ENCODE measurements at places on chromosomes 11 and 22.
A peak's percentile ranks its signal among the peaks of the same experiment; 100 is the strongest.

DNA sequence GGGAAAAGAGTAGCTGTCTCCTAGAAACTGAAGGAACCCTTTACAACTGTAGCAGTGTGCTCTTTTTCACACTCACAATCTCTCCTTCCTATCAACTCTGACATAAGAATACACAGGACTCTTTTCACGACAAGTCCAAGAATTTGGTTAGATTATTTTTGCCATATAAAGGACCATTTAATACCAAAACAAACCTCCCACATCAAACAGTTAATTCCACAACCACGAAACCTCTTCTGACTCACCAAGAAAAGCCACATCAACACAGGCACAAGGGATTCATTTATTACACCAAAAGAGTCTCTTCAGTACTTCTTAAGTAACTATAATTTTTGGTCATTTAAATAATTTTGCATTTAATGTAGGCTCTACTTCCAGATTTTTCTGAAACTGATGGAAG lies 222.6 kb upstream of the PITPNB start:
- no peak for DNase-seq

GRCh38 chr22:46483353-46483752 lies 54.1 kb downstream of the CELSR1 start:
- no peak for DNase-seq

DNA sequence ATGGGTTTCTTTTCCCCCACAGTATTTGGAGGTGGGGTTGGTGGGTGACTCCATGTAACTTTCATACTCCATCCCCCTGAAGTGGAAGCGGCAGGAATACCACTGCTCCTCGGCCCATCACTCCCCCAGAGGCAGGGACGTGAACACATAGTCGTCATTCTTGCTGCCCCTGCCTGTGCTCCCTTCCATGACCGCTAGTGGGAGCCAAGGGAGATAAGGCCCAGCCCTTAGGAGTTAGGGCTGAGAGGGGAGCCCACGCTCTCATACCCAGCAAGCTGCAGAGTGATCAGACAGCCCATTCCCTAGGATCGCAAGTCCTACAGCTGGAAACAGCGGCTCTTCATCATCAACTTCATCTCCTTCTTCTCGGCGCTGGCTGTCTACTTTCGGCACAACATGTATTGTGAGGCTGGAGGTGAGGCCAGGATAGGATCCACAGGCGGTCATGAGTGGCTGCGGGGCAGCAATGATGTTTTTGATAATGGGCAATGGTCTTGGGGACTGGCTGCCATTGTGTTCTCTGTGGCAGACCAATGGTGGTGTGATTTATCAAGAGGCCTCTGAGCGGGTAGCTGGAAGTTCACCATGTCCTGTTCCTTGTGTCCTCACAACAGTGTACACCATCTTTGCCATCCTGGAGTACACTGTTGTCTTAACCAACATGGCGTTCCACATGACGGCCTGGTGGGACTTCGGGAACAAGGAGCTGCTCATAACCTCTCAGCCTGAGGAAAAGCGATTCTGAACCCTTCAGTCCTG lies 15.9 kb downstream of the RHOG start:
- DNase-seq: peak; percentile 55

DNA sequence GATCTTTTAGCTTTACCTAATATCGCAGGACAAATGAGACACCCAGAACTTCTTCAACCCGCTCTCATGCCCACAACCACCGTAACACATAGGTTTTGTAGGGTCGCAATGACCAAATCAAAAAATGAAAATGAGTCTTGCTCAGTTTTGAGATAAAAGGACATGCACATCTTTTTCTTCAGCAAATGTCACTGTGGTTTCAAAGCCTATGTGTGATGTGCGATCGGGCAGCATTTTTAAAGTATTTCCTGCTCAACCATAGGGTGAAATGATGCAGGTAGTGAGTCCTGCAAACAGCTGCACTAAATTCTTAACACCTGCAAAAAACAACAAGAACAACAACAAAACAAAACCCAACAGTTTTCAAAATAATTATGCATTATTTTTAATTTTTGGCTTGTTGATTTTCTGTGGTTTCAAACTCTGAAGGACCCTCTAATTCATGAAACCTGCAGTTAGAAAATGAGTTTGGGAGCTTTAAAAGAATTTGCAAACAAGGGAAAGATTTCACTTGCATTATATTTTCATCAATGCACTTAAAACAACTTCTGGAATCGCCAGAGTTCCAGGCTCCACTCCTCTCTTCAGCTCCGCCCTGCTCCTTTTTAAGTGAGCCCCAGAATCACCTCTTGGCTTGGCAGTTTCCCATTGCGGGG lies 79.4 kb downstream of the PRR5L start:
- no peak for DNase-seq

- DNase-seq: no peak
Observed at GRCh38 chr11:57418131-57418530, 8.8 kb downstream of the SLC43A3 start.

DNA sequence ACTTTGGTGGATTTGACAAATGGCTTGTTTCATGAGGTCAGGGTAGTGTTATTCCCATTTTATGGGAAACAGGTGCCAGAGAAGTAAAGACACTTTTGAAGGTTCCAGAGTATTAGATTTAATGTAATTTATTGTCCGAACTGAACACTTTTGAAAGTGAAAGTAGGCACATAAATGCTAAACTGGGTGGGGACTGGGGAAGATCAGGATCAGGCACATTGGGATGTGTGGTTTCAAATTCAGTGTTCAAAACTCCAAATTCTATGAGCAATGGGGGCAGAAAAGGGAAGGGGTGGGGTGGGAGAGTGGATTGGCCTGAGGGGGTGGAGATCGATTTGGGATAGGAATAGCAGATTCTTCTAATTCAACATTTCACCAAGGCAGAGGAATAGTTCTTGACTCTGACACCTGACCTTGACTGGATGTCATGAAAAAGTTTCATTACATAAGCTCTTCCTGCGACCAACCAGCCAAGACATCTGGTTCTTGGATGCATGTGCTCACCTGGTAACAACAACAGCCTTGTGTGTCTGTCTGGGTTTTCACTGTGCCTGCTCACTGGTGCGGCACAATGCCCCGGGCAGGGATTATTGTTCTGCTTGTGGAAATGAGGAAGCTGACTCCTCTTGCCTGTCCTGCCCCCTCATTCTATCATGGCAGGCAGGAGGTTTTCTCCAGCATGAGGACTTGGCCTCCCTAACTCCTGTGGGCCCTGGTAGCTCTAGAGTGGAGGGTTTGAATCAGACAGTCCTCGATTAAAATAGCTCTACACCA lies 10.8 kb downstream of the PPFIBP2 start:
- peak; percentile 37 for DNase-seq

DNA sequence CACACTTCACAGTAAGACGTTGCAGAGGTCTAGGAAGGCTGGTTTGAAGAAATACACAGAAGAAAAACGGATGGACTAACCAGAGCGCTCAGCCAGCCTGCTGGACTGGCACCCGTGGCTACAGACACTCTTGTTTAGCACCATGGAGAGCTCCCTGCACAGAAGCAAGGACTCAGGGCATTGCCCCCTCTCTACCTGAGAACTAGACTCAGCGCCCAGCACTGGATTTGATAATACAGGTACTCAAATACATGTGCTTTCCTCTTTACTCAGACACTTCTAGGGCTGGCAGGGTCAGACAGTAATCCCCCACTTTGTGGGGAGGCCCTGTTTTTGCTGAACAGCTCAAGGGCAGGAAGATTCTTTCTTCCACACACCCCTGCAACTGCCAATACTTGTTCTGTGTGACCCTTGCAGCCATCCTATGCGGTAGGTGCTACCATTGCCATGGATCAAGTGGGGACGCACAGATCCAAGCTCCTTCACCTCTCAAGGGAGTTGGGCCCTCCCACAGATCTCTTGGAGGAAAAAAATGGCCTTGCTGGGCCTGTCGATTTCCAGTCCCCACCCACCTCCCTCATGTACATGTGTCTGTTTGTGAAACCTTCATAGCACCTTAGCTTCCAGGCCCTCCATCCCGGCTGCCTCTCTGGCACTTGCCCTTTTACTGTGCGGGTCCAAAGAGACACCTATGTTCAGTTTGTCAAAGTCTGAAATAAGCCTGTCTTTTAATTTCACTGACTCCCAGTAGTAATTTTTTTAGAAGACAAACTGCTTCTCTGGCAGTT lies 5.1 kb upstream of the P2RX6 start:
- DNase-seq: no peak

DNA sequence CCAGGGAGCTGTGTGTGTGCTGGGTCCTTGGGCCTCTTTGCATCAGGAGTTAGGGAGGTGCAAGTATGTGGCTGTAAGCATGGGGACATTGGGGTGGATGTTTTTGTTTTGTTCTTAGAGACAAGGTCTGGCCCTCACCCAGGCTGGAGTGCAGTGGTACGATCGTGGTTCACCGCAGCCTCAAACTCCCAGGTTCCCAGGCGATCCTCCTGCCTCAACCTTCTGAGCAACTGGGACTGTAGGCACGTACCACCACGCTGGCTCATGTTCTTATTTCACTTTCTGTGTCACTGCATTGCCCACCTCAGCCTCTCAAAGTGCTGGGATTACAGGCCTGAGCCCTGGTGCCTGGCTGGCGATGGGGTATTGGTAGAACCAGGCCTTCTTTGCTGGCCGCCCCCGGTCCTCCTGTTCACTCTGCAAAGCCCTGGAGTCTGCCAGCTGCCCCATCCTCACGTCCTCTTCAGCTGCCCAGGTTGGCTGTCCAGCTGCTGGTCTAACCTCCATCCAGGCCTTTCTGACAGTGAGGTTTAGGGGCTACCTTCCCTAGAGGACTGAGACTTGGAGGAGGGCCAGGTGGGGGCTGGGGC lies 851 bp upstream of the GRAMD4 start:
- DNase-seq: no peak

- DNase-seq: no peak
Observed at GRCh38 chr11:47488111-47488510, 39.2 kb upstream of the RAPSN start.

DNA sequence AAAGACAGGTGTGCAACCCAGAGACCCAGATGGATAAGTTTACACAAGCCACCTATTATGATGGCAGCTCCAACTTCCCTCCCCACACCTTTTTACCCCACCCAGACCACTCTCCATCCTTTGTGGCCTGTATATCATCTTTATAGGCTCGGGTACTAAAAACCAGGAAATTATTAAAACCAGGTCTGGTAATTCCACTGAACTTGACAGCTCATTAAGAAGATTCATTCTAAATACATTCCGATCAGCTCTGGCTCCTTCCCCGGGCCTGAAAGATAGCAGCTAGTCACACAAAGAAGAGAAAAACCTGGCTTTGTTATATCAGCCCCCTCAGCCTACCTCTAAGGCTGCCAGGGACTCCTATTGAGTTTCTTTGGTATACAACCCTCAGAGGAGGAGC lies 67.9 kb upstream of the API5 start:
- DNase-seq: no peak

DNA sequence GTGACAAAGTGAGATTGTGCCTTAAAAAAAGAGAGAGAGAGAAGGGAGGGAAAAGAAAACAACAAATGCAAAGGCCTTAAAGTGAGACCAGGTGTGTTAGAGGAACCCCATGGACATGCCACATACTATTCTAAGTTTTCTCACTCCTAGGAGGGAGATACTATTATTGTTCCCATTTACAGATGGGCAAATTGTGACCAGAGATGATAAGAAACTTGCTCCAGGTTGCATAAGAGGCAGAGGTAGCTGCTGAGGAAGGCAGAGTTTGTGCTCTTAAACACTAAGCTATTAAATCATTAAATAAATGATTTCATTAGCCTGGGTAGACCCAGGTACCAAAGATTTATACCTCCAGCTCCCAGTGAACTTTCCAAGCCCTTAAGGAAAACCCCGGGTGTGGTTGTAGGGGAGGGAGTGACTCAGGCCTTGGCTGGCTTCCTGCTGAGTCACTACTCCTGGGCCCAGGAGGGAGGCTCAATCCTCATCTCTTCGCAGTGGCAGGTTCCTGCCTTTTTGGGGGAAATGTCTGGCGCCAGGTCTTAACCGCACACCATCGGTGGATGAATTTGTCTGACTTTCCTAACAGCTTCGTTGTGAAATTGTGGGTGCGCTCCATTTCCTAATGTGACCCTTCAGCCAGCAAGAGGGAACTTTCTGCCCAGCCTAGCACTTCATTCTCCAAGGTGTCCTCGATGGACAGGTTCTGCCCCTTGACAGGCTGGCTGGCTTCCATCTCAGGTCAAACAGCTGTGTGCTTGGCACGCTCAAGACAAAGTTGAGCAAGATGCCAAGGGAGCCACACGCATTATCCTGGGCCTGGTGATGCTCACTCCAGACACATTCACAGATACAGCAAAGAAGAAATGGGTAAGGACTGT lies 33.4 kb upstream of the PTPRJ start:
- DNase-seq: no peak

DNA sequence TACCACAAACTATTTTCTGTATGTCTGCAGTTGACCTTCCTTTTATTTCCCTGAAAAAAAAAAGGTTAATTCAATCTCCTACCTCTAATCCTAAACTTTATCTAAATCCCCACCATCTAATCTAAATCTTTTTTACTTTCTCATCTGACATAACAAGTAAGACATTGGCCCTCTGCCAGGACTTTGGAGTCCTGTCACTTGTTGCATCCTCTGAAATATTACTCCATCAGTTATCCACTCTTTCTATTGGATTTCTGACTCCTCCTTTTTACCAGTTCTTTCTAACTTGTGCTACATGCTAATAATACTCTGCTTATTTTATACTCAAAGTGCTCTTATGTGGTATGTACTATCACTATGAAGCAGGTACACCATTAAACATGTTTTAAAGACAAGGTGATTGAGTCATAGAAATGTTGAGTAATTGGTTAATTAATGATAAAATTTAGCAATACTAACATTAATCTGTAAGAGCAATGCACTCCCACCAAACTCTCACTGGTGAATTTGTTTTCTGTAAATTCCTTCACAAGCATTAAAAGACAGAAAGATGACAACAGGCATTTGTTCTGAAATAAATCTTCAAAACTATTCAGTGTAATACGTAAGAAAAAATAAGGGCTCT lies 914.2 kb upstream of the RAG2 start:
- no peak for DNase-seq

DNA sequence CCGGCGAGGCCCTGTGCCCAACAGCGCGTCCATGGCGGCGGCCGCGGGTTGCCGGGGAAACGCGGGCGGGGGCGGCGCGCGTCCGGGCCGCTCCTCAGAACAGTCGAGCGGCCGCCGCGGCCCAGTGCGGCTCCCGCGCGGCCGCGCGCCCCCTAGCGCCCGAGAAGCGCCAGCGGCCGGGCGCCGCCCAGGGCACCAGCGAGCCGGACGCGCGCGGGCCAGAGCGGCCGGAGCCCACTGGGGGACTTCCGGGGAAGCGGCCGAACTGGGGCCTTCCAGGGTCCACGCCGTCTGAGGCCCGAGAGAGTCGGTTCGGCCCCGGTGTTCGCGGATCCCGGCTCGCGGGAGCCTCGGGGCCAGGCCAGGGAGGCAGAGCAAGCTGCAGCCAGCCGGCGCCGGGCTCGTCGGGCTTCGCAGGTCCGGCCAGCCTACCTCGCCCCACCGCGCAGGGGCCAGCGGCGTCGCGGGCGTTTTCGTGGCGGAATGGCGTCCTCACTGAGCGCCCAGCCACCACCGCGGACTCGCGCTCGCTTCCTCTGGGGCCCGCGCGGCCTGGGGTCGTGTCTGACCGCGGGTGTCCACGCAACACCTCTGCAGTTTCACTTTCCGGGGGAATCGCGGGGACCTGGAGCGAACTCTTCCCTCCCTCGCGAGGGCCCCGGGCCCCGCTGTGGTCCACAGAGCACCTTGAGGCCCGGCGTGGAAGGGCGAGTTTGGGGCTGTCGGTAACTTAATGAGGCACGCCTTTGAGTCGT lies at the start of gene DENND6B:
Gene DENND6B (minus strand): TSS at position 57 of the 755 bp plus-strand sequence. CDS start 24 bp downstream, at position 33.
- DNase-seq: peak; percentile 84

GRCh38 chr11:33868647-33869461 lies 23.0 kb downstream of the LMO2 start:
- peak; percentile 25 for DNase-seq

- no peak for DNase-seq
Observed at GRCh38 chr11:44986315-44986714, 35.6 kb upstream of the TP53I11 start.
